ENCODE measurements at places on chromosomes 2 and 18.
A peak's percentile ranks its signal among the peaks of the same experiment; 100 is the strongest.

GRCh38 chr2:26299471-26300101, 46.4 kb upstream of the SELENOI start:
- no peak for DNase-seq

DNA sequence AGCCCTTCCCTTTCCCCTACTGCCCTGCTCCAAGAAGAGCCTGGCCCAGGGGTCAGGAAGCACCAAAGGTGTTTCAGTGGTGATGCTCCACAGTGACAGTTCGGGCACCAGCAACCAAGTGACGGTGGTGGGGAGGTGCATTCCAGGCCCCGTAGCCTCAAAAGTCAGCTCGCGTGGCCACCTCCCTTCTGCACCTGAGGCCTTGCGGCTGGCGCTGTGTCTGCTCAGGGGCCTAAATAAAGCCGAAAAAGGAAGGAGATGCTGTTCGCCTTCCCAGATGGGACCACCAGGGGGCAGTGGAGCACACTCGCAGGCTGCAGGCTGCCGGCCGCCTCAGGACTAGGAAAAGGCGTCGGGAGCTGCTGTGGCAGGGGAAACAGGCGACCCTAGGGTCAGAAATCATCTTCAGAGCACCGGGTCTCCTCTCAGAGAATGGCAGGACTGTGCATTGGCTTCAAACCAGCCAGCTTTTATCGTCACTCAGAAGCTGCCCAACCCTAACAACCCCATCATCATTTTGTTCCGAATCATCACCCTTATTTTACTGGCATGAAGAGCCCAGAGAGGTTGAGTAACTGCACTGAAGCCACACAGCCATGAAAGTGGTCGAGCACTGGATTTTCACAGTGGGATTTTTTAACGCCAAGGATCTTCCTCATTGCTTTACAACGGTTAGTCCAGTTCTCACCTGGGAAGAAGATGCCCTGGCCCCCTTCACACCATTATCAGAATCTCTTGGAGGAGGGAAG, 213.0 kb upstream of the CELF4 start:
- DNase-seq, result peak; percentile 26

DNA sequence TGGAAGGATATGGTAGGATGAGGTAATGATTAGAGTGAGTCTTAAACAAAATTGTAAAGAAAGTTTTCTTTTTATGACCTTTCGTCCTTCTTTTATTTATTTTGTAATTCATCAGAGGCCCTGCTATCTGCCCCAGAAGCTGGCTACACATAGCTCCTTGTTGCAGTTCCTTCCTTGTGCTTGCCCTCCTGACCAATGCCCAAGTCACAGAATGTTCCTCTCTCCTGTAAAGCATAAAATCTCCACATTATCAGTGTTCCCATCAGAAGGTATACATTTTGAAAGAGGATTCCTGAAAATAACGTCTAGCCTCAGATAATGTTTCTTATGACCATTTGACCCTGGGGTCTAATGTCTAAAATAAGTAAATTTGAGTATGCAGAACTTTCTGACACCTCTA, 78.3 kb downstream of the RND3 start:
- no peak for DNase-seq

DNA sequence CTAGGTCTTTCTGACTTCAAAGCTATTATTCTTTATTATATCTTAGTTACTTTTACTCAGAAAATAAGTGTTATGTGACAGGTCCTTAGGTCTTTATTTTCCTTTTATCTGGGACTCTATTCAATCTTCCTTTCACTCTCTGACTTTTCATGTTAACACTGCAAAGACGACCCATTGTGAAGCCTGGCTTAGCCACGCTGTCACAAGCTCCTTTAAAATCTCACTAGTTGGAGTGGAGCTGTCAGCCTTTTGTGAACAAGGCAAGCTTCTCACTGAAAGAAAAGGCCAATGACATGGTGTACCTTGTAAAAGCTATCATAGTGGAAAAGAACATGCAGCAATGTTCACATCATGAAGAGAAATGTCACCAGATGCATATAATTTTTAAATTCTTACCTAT, 1130.7 kb upstream of the FAM98A start:
- DNase-seq, result no peak

DNA sequence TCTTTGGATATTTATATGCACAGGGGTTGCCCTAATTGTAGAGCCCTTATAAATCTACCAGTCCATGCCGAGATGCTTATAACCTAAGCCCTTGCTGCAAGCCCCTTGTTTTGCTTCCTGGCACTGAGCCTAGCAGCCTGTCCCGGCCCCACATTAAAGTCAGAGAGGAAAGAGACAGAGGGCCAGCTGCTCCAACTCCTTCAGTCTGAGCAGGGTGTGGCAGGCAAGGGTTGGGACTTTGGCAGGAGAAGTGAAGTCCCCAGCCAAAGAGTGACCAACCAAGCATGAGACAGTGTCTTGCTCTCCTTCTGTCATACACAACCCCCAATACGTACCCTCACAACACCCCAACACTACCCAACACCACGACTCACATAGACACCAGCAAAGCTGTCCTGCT, 54.7 kb upstream of the FZD7 start:
- DNase-seq, result no peak

DNA sequence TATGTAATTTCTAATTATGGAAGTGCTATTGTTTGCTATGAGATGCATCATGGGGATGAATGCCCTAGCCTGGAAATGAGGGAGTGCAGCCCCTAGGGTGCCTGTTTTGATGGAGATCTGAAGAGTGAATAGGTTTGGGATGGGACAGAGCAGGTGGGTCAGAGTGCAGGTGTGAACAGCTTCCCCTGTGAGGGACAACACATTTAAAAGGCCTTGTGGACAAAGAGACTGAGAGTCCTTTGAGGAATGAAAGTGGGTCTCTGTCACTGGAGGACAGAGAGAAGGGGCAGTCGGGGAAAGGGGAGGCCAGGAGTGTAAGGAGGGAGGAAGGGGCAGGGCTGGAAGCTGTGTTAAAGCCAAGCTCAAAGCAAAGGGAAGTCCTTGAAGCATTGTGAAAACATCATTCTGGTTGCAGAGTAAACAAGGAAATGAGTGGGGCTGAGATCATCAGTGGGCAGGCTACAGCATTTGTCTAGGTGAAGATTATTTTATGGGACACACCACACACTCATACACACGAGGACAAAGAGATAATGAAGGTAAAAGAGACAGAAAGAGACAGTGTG, 877.6 kb downstream of the SLC4A3 start:
- DNase-seq, result no peak

DNA sequence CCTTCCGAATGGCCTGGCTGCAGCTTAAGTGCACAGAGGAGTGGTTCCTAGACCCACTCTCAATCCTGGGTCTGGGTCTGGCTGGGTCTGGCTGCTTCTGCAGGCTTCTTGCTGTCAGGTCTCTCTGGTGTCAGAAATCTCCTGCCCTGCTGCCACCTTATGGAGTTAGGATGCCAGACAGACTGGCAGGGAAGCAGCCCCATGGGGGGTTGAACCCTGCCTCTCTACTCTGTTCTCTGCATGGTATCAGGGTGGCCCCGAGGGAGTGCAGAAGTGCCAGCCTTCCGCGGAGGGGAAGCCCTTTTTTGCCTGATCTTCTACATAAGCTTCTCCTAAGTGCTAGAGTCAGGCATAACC, 89.4 kb downstream of the ZCCHC2 start:
- DNase-seq, result no peak

DNA sequence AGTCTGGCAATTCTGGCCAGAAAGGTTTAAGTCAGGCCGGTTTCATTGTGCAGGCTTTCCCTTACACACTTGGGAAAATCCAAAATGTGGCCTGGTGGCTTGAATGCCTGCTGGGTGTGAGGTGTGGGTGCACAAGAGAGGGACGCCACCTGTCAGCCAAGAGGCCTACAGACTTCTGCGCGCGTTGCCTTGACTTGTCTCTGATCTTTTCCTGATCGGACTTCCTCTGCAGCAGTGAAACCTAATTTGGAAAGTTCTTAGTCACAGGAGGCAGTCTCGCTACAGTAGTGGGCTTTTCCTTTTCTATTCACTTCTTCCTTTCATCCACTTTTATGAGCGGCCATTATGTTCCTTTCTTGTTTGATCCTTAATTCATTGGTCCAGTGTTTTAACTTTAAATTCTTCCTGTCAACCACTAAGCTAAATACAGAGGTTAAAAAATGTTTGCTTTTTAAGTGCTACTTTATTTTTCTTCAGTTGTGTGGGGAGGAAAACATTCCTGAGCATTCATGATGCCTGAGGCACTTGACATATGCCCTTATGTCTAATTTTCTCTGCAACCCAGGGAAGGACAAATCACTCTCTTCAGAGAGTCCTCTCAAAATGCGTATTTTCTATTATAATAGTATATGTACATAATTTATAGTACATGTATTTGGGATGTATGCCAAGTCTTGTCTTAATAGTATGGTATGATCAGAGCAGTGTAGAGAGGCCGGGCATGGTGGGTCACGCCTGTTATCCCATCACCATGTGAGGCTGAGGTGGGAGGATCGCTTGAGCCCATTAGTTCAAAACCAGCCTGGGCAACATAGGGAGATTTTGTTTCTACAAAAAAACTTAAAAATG, 128.9 kb downstream of the WDSUB1 start:
- DNase-seq, result no peak

- no peak for DNase-seq
Observed at GRCh38 chr2:109648041-109648527, 33.9 kb downstream of the SOWAHC start.

GRCh38 chr2:240229603-240230235, 89.3 kb upstream of the OTOS start:
- no peak for DNase-seq

DNA sequence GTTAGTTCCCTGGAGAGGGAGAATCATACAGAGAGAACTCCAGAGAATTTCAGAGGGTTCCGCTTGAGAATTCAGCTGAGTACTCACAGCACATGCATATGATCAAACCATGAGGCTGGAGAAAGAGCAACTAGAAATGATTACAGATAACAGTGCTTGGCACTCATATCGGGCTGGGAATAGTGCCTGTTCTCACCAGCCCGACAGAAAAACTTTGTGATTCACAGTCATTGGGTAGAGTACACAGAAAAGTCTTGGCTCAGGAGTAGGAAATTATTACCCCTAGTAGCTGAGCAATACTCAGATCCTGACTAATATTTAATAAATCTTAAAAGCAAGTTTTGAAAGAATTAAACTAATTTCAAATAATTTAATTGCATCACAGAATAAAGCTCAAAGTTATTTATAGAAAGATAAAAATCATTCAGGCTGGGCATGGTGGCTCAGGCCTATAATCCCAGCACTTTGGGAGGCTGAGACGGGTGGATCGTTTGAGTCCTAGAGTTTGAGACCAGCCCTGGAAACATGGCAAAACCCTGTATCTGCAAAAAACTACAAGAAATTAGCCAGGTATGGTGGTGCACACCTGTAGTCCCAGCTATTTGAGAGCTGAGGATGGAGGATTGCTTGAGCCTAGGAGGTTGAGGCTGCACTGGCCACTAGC, 6.8 kb downstream of the WDPCP start:
- DNase-seq, result no peak

GRCh38 chr2:102052365-102052764, 60.6 kb downstream of the IL1R2 start:
- DNase-seq, result no peak

- DNase-seq, result no peak
Observed at GRCh38 chr2:144085016-144085415, 434.9 kb downstream of the ZEB2 start.

GRCh38 chr2:29317077-29317517, 201.9 kb downstream of the CLIP4 start:
- no peak for DNase-seq

- no peak for DNase-seq
Observed at GRCh38 chr2:230693411-230693810, 19.2 kb upstream of the CAB39 start.

GRCh38 chr2:21821672-21822227, 698.0 kb downstream of the TDRD15 start:
- DNase-seq, result no peak

GRCh38 chr2:206728277-206729199, 10.3 kb upstream of the DYTN start:
- no peak for DNase-seq

GRCh38 chr2:123696799-123697410, 328.2 kb upstream of the CNTNAP5 start:
- no peak for DNase-seq

- DNase-seq, result no peak
Observed at GRCh38 chr18:75418293-75419005, 9.1 kb downstream of the SMIM21 start.

- DNase-seq, result no peak
Observed at GRCh38 chr2:8925411-8925810, 78.1 kb downstream of the MBOAT2 start.

GRCh38 chr2:28767337-28767736, 15.7 kb downstream of the PPP1CB start:
- no peak for DNase-seq

DNA sequence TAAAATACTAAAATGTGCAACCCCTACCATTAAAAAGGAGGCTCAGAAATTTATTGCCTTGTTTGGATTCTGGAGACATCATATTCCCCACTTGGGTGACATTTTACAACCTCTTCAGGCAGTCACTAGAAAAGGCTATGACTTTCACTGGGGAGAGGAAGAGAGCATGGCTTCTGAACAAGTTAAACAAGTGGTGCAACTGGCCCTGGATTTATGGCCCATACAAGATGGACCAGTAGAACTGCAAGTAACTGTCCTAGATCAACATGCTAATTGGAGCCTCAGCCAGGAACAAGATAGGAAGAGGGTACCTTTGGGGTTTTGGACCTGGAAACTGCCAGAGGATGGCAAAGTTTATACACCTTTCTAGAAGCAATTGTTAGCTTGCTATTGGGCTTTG, 4.0 kb upstream of the DSG2 start:
- DNase-seq, result no peak

- DNase-seq, result no peak
Observed at GRCh38 chr18:28718696-28719095, 541.8 kb upstream of the CDH2 start.

DNA sequence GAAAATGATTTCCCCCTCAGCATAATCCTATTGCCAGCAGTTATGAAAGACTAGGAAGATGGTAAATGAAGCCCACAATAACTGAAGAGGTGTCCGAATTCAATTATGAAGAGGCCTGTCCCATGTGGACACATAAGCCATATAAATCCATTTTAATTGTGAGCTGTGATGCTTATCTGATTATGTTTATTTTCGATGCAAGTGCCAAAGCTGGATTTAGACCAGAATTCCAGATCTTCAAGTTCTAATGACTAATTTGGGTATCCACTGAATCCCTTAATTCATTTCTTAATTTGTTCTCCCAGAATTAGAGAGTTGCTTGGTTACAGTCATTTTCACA, 24.5 kb downstream of the SPATS2L start:
- DNase-seq, result no peak

DNA sequence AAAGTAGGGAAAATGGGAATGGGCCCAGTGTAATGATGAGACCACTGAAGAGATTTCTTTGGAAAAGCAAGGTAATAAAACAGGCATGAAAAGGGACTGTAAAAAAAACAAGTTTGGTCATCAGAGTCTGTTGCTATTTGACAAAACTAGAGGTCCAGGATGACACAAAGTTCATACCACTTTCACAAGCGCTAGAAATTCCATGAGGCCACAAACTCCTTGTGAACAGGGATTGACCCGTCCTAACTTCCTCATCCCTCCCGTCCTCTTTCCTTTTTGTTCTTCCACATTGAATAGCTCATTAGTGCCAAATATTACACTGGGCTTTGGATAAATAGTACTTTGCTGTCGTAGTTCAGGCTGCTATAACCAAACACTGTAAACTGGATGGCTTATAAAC, 188.8 kb upstream of the EPC2 start:
- DNase-seq, result no peak

GRCh38 chr18:54215069-54215468, 9.4 kb downstream of the MBD2 start:
- no peak for DNase-seq

All from activated T-helper 2 cell treated with anti-CD3 and anti-CD28 coated beads, Interferon-gamma antibody, Interleukin-2, Interleukin-4, amounts not matched to agents 10 μg/mL and 5 μg/mL and 100 μg/mL, durations not matched to agents 14 hours and 24 hours and 36 hours (primary cell).